Right renal pelvis (tissue), 4 donors: ENCODE measurements at places on chromosomes 4 and X. TPM values are rescaled to one million over a fixed set of nuclear protein-coding genes. Genes with fewer than 3 reads are reported as not detected.

Gene FGF16
- 0.22 TPM for polyA plus RNA-seq

Gene COX18
- polyA plus RNA-seq: 17.5 TPM

Gene IGBP1
- polyA plus RNA-seq: 101 TPM

Gene BCLAF3
- 10.5 TPM for polyA plus RNA-seq

Gene NDUFC1
- polyA plus RNA-seq: 103 TPM

Gene KLKB1
- 2.0 TPM for polyA plus RNA-seq

Gene SPOCK3
- 17.4 TPM for polyA plus RNA-seq

Gene ODAM
- 1.9 TPM for polyA plus RNA-seq

Gene EFHC2
- 8.6 TPM for polyA plus RNA-seq

Gene TASL
- 0.36 TPM for polyA plus RNA-seq

Gene PDGFRA
- 133 TPM for polyA plus RNA-seq

Gene DDX53
- polyA plus RNA-seq: not detected

Gene USP46
- polyA plus RNA-seq: 29.8 TPM

Gene ARMCX4
- 19.0 TPM for polyA plus RNA-seq

Gene TEX11
- 0.05 TPM for polyA plus RNA-seq

Gene CHIC1
- polyA plus RNA-seq: 12.9 TPM

Gene DUX4
- polyA plus RNA-seq: 0.54 TPM

Gene SFRP2
- 24.9 TPM for polyA plus RNA-seq

Gene SORCS2
- 9.0 TPM for polyA plus RNA-seq

Gene CLDN2
- polyA plus RNA-seq: 67.7 TPM

Gene DUSP21
- polyA plus RNA-seq: not detected

Gene CENPVL1
- polyA plus RNA-seq: 0.27 TPM

Gene RNF150
- polyA plus RNA-seq: 26.0 TPM

Gene CXCL1
- 0.86 TPM for polyA plus RNA-seq

Gene SSX1
- not detected for polyA plus RNA-seq

Gene WNK3
- 5.1 TPM for polyA plus RNA-seq

Gene CRMP1
- polyA plus RNA-seq: 41.4 TPM
